Iris pigment epithelial cell (primary cell): ENCODE measurements at places on chromosomes 6 and 20.

GRCh38 chr6:118892355-118892991 lies 1.5 kb upstream of the ASF1A start:
- DNase-seq, result peak; percentile 27

DNA sequence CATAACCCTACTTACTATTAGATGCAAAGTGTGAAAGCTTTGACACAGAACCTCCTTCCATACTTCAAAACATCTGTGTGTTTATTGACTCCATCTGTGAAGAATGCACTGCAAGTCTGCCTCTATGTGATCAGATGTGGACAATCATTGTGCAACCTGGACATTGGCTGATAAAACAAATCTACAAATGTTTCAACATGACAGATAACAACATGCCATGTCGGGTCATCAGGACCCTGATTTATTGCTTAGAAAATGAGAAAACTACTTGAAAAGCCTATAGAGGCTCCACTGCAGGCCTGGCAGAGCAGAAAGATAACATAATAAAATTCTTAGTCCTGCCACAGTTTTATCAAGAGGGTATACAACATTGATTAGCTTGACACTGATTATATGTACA lies 1286.4 kb downstream of the GRIK2 start:
- DNase-seq, result no peak

DNA sequence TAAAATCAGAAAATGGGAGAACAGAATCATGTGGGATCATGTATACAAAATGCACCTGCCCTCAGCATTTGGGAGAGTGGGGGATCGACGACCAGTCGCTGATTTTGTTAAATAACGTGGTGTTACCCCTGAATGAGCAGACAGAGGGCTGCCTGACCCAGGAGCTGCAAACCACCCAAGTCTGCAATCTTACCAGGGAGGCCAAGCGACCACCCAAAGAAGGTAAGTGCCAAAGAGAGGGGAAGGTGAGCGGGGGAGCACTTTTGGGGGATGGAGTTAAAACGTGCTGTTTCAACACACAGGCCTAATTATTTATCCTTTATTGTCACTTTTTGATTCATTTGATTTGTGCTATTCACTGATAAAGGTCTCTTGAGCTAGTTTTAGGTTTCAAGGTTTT lies 4.1 kb downstream of the ADGRB3 start:
- DNase-seq, result no peak

DNA sequence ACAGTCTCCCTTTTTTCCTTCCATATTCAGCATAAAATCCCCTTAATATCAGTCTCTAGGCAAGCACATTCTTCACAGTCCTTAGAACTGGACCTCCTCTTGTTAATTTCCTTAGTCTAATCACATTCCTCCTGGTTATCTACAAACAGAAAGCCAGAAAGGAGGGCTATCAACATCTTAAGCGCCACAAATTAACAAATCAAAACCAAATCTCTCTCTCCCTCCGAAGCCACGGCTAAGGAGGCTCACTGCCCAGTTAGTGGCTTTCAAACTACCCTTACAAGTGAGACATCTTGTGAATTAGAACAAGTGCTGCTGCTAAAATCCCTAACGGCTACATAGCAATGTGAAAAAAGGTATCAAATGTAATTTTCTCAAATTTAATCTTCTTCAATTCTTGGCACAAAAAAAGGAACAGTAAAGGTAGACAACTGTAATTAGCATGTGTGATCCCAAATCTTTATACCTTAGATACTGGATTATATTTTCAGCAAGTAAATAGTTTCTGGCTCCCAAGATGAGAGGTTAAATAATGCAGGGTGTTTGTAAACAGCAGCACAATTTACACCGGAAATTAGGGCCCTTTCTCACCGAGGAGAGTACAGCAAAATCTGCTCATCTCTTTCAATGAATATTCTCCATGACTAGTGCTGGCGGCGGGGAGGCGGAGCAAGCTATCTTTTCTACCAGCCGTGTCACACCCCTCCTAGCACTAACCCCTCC lies 1.4 kb upstream of the TRIM39 start:
- DNase-seq, result peak; percentile 68

GRCh38 chr20:9121211-9121610 lies 52.3 kb downstream of the PLCB4 start:
- DNase-seq, result no peak

DNA sequence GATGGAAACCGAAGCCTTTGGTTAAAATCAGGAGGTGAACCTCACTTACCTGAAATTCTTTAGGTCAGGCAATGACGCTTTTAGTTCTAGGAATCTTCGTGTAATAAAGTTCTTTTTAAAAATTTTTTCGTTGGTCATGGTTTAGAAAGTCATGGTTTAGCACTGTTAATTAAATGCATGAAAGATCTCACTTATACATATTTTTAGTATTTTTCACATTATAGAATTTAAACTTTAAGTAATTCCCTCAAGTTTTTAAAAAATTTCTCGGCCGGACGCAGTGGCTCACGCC lies 1.1 kb downstream of the DSE start:
- no peak for DNase-seq

- DNase-seq, result peak; percentile 28
These were observed 1.9 kb downstream of the PHIP start for GRCh38 chr6:79076160-79076559.

- DNase-seq, result no peak
These were observed 73.1 kb downstream of the SNAP25 start for GRCh38 chr20:10291568-10292248.

DNA sequence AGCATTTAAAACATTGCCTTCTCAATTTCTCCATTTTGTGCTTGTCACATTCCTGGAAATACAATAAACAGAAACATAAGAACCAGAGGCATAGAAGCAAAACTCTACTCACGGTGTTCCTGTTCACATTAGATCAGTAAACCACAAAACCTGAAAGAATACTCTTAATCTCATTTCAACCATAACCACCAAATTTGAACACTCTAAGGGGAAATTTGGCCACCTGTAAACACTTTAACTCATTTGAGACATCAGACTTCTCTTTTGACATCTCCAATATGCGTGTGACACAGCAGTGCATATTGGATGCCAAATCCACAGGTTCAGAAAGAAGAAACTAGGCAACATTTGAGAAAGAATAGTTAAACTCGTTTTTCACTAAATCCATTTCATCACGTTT lies 153.8 kb upstream of the IRAK1BP1 start:
- no peak for DNase-seq

DNA sequence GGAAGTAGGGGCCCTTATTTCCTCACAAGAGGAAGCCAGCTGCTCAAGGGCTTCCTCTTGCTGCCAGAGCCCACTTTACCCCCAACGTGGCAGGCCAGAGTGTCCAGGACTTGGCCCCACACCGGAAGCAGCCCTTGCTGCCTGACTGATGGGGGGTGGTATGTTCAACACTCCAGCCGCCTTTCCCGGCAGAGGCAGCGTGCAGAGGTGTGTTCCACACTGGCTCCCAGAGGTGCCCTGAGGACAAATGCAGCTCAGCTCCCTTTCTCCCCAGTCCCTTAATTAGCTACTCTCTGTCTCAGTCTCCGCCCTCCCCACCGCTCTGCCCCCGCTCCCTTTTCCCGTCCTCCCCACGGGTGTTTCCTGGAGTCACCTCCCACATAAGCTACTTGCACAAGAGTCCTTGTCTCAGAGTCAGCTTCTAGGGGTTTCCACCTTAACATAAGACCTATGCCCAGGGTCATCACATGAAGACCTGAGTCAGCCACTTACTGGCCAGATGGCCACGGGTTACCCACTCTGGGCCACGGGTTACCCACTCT lies 61.7 kb upstream of the SHLD1 start:
- DNase-seq, result no peak

GRCh38 chr20:44420497-44420896 lies 55.2 kb upstream of the TTPAL start:
- DNase-seq, result no peak

- no peak for DNase-seq
These were observed 6.6 kb downstream of the TDP2 start for GRCh38 chr6:24660105-24660504.

- DNase-seq, result no peak
These were observed 25.5 kb downstream of the CHD6 start for GRCh38 chr20:41592516-41593216.

GRCh38 chr6:91509711-91510110 lies 922.8 kb upstream of the MAP3K7 start:
- DNase-seq, result no peak

DNA sequence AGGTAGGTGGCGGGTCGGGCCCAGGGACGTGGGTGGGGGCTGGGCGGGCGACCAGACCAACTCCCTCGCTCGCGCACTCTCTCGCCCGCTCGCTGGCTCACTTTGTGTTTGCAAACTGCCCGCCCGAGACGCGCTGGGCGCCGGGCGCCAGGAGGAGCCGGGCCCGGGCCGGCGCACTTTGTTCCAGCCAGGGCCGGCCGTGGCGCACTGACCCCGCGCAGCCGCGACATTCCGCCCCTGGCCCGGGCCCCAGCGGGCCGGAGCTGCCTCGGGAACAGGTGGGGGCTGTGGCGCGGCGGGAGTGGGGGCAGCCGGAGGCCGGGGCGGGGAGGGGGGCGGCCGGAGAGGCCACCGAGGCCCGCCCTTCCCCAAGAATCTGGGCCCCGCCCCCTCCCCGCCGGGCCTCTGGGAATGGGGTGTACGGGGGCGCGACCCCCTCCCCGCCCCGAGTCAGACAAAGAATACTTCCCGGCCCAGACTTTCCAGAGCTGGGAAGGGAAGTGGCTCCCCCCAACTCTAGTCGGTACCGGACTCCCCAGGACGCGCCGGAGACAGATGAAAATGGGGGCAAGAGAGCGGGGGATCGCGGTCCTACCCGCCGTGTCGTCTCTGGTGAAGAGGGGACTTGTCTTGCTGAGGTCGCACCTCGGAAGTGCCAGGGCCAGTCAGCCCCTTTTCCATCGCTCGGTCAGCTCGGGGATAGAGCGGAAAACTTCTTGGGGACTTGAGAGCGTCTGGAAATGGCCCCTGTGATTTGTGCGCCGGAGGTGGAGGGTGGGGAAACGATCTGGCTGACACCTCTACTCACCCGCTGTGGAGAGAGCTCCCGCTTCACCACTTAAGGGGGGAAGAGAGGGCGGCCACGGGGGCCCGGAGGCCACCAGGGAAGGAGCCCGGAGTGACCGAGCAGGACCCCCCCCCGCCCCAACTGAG lies 951 bp downstream of the FOXP4 start:
- DNase-seq, result peak; percentile 72

GRCh38 chr20:62609279-62609720 lies 33.0 kb upstream of the SLCO4A1 start:
- DNase-seq, result no peak

GRCh38 chr6:116316772-116317467 lies 37.2 kb upstream of the TSPYL1 start:
- DNase-seq, result no peak

- no peak for DNase-seq
These were observed 148.5 kb upstream of the BEND6 start for GRCh38 chr6:56806368-56806767.

DNA sequence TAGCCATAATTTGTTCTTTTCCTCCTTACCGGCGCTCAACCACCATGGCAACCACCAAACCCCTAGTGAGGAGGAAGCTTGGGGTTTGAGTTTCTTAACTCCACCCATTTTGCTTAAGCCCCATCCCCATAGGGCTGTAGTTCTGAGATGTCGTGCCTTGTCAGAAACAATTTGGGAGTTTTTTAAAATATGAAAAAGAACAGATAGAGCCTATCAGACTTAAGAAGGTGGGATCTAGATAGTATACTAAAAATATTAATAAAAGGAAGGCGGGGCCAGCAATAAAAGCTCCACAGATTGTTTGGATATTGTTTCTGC lies 5.6 kb downstream of the BRD2 start:
- peak; percentile 83 for DNase-seq

DNA sequence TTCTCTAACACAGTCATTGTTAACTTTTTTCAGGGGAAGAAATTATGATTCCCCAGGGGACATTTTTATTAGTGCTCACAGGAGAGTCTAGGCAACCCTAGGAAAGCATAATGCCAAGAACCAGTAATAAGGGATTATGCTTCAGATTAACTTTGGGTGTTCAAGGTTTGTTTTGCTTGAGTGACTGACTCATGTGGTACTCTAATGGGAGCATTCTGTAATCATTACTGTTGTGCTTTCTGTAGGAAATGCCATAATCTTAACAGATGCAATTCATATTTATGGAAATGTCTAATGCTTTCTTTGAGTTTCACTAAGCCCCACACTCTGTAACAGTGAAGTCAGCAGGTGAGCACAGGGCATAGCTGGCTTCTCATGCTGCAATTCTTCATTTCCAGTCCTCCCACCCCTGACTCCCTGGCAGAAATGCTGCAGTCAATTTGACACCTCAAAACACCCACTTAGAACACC lies 263.4 kb upstream of the MAN1A1 start:
- DNase-seq, result peak; percentile 16

DNA sequence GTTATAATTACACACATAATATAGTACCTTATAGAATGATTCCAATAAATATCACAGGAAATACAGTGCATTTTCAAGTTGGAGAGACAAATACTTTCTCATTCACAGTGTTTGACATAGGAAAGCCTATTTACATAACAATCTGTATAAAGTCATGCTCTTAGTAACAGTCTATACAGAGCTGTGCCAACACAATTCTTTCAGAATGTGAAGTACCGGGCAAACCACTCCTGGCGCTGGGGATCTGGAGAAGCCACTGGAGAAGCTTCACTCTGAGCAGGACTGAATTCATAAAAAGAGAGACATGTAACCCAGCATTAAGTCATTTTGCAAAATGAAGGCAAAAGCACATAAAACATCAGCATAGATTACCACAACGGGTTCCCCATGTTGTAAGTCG lies 24.9 kb upstream of the MCM9 start:
- no peak for DNase-seq

DNA sequence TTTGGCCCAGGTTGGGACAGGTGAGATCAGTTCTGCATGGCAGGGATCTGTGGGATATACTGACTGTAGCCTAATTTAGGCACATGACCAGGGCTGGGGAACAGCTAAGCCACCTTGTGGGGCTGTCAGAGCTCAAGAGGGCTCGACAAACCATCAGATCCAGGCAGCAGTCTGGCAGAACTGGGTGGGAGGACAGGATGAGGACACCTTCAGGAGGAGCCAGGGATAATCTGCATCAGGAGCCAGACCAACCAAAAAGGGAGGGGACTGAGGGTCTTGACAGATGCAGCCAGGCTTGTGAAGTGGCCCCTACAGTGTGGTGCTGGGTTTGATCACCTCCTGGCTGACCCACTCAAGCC lies 123.4 kb downstream of the MAFB start:
- DNase-seq, result no peak

- no peak for DNase-seq
These were observed 59.5 kb downstream of the SCAF8 start for GRCh38 chr6:154792761-154793160.

DNA sequence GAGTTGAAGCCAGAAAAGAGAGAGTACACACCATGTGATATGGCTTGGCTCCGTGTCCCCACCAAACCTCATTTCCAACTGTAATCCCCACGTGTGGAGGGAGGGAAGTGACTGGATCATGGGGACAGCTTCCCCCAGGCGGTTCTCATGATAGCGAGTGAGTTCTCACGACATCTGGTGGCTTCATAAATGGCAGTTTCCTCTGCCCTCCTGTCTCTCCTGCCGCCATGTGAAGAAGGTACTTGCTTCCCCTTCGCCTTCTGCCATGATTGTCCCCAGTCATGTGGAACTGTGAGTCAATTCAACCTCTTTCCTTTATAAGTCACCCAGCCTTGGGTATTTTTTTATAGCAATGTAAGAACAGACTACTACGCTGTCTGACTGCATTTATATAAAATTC lies 40.3 kb downstream of the TAF4 start:
- DNase-seq, result peak; percentile 21

GRCh38 chr6:34580707-34581560 lies 24.8 kb upstream of the SPDEF start:
- DNase-seq, result no peak

GRCh38 chr20:48284837-48285236 lies 499.6 kb upstream of the SULF2 start:
- peak; percentile 74 for DNase-seq

GRCh38 chr6:154791556-154792317 lies 58.5 kb downstream of the SCAF8 start:
- DNase-seq, result peak; percentile 54

GRCh38 chr6:138482816-138483215 lies 16.5 kb downstream of the NHSL1 start:
- no peak for DNase-seq
